ENCODE measurements at places on chromosomes 6 and 20.

- no peak for DNase-seq
Observed at GRCh38 chr6:100096341-100096740, 102.3 kb upstream of the MCHR2 start.

DNA sequence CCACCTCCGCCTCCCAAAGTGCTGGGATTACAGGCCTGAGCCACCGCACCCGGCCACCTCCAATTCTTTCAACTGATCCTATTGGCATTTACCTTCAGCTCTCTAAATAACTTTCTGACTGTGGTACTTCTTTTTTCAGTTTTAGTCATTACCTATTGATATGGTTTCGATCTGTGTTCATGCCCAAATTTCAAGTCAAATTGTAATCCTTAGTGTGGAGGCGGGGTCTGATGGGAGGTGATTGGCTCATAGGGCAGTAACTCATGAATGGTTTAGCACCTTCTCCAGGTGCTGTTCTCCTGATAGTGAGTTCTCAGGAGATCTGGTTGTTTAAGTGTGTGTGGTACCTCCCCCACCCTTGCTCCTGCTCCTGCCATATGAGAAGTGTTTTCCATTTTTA lies 140.9 kb downstream of the LPA start:
- DNase-seq = no peak

- no peak for DNase-seq
Observed at GRCh38 chr6:125050663-125051318, 88.6 kb downstream of the RNF217 start.

DNA sequence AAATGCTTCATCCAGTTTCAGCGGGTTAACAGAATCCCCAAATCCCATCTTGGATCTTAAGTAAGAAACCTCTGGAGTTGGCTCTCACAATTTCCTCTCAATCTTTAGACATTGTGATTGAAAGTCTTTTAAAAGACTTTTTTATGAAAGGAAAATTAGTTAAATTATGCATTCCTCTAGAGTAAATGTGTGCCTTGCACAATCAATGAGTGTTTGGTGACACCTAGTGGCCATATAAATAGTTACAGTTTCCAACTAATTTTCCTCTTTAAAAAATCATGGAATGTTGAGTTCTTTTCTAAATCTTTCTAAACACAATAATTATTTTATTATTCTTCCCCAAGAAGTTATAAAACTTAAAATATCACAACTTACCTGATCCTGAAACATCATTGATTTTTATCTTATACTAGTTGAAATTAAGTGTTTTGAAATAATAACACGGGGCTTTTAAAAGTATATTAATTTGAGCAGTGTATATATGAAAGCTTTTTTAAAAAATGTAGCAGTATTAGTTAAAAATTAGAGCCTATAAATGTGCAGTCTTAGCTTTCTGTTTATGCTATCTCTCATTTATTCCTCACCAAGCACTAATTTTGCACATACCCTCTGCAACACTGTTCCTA lies 66.4 kb downstream of the PKHD1 start:
- DNase-seq = no peak

DNA sequence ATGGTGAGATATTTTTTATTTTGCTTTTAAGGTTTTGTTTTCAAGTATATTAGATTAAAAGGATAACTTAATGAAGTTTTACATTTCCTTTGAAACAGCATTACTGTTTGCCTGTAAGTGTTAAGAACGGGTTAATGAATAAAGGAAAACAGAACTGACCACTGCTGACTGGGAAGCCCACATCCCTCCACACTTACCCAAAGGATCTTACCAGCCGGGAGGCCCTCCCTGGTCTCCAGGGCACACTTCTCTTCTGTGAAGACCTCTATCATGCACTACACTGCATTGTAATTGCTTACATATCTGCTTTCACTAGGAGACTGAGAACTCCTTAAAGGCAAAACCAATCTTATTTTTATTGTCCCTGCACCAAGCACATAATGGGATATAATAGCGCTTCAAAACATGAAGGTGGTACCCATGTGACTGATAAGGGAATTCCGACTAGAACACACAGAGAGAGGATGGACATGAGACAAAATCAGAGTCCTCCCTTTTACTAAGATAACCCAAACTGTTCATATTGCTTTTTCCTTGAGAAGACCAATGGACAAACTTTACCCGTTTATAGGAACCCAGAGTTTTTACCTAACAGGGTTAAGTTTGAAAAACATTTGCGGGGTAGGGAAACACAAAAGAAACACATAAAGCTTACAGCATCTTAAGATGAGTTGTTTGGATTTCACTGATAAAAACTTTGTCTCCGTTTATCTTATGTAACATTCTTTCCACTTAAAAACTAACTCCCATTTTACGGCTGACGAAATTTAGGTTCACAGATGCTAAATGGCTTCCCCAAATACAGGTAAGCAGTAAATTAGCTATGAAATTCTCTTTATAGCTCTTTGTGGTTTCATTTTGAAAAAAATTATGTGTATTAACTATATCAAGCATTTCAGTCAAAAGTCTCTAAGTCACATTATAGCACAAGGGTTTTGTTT lies 8.7 kb downstream of the EZR start:
- no peak for DNase-seq

DNA sequence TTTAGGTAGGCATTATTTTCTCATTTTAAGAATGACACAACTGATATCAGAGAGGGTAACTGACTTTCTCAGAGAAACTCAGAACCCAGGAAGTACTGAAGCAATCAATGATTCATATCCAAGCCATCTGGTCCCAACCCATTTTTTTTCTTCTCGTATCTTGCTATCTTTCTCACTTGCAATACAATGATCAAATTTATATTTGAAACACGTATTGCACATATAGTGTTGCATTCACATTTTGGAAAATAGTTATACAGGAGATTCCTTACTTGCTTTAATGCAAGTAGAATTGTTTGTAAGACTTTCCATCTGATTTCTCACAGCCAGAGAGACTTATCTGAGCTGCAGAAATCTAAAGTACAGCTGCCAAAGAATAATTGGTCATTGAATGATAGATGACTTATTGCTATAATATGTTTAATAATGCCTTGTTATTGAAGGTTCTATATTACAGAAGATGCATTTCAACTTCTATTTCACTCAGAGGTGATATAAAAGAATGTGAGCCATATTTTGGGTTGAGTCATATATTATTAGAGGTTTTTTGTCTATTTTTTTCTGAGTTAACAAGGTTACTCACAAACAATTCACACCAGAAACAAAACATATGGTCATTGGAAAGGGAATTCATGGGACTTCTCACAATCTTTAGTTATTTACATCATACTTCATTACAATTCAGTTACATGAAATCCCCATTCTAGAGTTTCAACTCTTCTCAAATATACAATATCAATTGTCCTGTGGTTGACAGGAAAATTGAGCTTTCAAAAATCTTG lies 337.5 kb upstream of the CITED2 start:
- no peak for DNase-seq

Data from stimulated activated CD4-positive, alpha-beta T cell treated with anti-CD3 and anti-CD28 coated beads, Interleukin-15, amount 100 ng/mL, for 1 hour (primary cell).